AG20443 (cell line): ENCODE measurements at places on chromosomes 6 and 20.

DNA sequence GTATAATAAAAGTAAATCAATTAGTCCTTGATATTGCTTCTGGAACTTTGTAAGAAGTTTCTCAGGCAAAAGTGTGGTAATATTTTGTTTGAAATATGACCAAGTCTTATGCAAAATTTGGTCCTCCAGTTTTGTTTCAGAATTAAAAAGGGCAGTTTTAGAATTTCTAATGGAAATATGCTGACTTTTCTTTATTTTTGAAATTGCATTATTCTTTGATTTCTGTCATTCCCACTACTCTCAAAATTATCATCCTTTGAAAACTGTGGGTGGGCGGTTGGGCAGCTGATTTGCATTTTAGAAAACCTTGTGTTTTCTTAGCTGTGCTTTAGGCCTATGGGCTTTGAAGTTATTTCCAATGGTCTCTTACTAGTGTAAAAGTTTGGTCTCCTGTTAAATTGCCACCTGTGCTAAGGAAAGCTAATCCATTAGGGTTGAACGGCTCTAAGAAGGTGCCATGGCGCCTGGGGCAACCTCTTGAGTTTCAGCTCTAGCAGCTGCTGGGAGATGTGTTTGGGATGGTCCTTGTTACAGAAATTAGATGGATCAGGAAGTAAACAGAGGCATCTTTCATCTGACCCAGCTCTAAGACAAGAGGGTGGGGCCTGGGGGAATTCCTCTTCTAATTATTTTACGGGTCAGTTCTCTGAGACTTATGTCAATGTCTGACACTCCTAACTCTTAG, 880.8 kb upstream of the SLC35B3 start:
- no peak for DNase-seq

DNA sequence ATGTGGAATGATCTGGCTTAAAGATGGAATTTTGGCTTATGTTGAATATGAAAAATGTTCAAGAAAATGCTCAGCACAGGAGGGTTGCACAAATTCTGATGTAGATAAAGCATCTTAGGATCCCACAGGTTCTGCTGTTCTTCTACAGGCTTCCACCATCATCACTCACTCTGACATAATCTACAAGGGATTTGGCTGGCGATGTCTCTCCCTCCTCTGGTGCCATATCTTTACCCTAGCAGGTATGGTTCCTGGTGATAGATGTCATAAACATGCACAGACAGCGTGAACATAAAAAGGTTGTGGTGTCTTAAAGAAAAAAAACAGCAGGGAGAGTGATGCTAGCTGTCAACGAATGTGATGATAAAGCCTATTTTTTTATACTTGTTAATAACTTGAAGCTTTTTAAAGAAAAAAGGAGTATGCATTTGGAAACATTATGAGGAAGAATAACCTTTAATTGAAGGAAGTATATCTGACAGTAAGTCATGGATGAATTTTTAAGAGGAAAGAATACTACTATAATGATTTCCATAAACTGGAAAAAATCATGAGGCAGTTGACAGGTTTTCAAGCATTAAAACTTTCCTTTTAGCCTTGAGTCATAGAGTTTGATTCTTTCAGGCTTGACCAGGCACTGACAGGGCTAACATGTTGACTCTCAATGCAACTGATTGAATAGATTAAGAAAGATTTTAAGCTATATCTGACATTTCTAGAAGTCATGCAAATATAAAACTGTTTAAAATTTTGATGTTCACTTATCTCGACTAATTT, 50.1 kb downstream of the OGFRL1 start:
- no peak for DNase-seq

DNA sequence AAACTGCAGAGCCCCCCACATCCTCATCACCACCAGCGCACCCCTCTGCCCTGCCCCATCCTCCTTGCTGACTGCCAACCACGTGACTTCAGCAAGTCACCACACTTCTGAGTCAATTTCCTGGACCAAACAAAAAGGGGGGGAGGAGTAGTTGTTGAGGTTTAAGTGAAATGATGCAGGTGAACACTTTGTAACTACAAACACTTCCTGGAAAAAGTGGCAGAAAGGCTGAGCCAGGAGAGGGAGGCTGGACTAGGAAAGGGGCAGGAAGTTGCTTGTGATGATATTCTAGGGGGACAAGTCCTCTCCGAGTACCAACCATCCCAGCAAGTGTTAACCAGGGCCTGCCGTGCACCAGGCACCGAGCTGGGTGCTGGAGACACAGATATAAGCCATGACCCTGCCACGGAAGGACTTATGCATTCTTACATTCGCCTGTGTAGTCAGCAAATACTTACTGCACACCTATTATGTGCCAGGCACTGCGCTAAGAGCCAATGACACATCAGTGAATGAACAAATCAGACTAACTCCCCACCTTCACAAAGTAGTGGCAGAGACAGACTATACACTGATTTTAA, 67.3 kb downstream of the PREX1 start:
- peak; percentile 39 for DNase-seq

- DNase-seq: no peak
These were observed 2.1 kb upstream of the SMLR1 start for GRCh38 chr6:130824978-130825694.

DNA sequence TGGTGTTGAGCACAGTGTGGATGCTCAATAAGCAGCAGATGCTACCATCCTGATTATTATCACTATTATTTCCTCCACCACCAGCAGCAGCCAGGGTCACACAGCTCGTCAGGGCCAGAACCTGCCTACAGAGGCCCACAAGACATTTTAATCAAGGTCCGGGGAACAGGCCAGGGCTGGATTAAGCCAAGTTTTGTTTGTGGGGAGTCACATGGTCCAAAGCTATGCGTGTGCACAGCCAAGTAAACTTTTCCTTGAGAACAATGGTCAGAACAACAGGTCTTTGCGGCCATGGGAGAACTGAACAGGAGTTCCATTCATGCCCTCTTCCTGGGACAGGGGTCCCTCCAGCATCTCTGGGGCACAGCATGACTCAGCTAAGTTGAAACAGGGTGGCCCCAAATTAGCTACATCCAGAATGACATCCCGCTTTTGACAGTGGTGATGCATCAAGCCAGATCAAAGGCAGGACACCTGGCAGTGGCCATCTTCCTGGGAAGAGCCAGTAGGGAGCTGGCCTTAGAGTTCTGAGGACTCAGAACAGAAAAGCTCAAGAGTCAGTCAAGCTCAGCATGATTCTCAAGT, 11.7 kb downstream of the SNTA1 start:
- peak; percentile 39 for DNase-seq

GRCh38 chr6:137698636-137699030, 168.4 kb upstream of the TNFAIP3 start:
- DNase-seq: no peak

DNA sequence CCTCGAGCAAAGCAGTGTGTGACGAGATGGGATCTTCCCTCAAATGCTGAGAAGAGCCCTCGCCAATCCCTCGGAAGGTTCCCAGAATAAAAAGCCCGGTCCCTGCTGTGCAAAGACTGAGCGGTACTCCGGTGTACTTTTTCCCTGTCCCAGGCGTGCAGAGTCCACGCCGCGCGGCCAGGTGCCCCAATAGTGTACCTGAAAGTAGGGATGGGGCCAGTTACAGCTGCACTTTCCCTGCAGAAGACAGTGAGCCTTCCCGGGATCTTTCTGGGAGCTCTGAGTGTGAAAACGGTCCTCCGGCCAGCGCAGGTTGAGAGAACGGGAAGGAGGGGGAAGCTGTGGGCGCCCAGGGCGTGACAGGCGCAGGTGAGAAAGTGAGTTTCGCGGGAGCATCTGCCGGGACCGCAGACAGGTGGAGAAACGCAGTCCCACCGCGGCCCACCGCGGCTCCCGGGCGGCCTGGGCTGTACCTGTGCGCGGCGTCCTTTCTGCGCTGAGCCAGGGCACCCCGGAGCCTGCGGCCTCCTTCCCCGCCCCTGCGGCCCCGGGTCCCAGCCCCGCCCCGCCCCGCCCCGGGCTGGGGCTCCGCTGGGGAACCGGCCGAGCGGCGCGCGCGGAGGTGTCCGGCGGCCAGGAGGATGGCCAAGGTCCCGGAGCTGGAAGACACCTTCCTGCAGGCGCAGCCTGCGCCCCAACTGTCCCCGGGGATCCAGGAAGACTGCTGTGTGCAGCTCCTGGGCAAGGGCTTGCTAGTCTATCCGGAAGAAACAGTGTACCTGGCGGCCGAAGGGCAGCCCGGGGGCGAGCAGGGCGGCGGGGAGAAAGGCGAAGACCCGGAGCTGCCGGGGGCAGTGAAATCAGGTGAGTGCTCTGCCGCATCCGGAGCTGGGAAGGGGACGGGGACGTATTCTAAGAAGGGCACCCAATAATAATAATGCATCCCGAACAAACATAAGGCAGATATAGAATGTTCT, at the start of gene RFX6:
RFX6 (plus strand) TSS at position 608 of the 977 bp plus-strand sequence; CDS start at position 642, 34 bp downstream.
- DNase-seq: peak; percentile 15

DNA sequence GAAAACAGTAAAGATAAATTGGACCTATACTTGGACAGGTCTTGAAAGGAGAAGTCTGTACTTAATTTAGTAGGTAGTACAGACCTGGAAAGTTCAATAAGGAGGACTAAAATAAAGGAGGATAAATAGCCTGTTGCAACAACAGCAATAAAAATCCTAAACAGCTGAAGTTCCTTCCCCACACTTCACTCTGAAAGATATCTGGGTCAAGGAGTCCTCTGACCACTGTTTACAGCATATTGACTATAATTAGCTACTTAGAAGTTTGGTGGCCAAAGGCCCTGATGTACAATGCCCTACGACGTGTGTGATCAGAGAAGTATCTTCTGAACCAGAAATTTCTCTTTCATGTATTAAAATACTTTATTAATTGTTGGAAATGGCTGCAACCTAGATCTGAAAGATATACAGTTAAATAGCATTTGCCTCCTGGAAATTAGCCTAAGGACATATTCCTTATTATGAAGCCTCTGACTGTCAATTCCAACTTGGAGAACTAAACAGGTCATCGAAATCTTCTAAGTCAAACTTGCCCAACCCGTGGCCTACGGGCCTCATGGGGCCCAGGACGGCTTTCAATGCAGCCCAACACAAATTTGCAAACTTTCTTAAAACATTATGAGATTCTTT, 82.8 kb downstream of the KIF13A start:
- no peak for DNase-seq
